Dermis blood vessel endothelial cell (primary cell): ENCODE measurements at places on chromosomes 2 and 18. TPM values are rescaled to one million over a fixed set of nuclear protein-coding genes. Genes with fewer than 3 reads are reported as not detected.

Gene SLC4A5
- total RNA-seq: 0.33 TPM in 1 of 2 replicates, not detected in the other

Gene RPL37A
- 1,015 and 1,508 TPM in 2 replicates for total RNA-seq

Gene TMEM182
- total RNA-seq: 0.51 and 1.3 TPM in 2 replicates

Gene GALNT3
- 0.34 TPM in 1 of 2 replicates, not detected in the other for total RNA-seq

Gene DNAH6
- total RNA-seq: under 0.01 TPM in 2 replicates

Gene AFG3L2
- total RNA-seq: 49.4 and 54.7 TPM in 2 replicates

Gene CDH19
- not detected in 2 replicates for total RNA-seq

GRCh38 chr2:159111346-159111927 is 143.0 kb downstream of the TANC1 start:
- peak; percentile 39 for DNase-seq

DNA sequence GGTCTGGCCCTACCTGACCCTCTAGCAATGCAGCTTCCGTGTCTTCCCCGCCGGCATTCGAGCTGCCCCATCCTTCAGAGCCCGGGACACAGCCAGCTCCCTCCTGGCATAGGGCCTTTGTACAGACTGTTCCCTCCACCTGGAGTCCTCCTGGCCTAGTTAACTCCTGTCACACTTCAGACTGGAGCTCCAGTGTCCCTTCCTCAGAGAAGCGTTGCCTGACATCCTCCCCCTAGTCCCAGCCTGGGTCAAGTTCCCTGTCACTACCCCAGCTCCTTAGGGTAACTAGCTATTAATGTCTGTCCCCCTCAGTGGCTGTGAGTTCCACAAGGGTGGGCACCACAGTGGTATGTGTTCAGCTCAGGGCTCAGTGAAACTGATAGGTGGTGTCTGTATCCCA is 45.5 kb upstream of the LOXHD1 start:
- no peak for DNase-seq

- no peak for DNase-seq
Observed at GRCh38 chr2:158671360-158672245, 123.5 kb upstream of the DAPL1 start.

DNA sequence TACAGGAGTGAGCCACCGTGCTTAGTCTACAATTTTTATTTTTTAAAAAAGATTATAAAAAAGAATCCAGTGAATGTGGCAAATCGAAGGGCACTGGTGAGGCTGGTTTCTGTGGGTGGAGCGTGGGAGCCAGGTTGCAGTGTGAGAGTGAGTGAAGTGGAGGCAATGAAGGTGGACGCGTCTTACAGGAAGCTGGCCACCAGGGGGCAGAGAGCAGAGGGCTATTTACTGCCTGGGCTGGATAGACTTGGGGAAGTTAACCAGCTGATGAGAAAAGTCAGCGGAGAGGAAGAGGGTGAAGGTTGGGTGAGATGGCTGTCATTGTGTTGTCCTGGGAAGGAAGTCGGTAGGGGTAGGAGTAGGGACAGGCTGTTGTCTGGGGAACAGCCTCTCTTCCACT is 6.8 kb downstream of the SCTR start:
- peak; percentile 70 for DNase-seq

DNA sequence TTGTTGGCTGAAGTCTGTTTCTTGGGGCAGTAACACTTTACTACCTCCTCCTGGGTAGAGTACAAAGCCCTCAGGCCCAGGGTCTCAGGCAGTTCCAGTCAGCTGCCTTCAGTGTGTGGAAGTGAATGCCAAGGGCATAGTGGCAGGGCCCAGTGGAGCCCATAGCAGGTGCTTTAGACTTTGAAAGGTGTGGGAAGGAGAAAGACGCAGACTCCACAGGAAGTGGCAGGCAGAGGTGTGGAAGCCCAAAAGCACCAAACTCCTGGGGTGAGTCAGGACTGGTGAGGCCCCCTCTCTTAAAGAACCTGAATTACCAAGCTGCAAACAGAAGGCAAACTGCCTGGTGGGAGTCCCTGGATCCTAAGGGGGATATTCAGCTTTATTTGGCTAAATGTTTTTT is 45.3 kb downstream of the ADAM23 start:
- no peak for DNase-seq

DNA sequence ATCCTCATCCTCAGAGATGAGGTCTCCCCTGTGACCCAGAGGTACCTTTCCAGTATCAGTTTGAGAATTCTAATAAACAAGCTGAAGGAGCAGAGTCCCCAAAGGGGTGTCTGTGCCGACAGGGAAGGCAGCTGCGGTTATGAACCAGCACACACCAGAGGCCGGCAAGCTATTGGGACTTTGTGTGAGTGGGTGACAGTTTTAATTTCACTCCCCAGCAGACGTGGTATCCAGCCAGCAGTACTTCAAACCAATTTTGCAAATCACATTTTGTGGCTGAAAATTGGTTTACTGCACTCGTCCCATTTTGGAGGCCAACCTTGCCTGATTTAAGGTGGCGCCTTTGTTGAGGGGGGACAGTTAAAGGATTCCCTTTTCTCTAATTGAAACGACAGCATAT is 103.0 kb upstream of the NRP2 start:
- no peak for DNase-seq

DNA sequence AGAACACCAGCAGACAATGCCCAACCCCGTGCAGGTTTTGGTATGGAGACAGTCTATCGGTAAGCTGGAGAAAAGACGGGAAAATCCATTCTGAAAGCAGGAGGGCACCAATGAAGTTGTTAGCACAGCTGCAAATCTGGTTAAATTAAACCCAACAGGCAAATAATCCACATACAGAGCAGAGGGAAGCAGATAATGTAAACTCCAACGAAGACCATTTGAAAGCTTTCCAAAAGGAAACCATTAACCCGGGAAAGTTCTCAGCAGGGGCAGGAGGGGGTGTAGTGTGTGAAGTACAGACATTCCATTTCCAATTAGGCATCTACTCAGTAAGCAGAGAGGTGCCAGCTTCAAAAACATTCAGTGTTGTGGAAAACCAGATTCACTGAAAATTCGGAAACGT is 10.3 kb downstream of the EDAR start:
- peak; percentile 31 for DNase-seq

GRCh38 chr2:41234093-41234492 is 782.2 kb upstream of the SLC8A1 start:
- DNase-seq: no peak

DNA sequence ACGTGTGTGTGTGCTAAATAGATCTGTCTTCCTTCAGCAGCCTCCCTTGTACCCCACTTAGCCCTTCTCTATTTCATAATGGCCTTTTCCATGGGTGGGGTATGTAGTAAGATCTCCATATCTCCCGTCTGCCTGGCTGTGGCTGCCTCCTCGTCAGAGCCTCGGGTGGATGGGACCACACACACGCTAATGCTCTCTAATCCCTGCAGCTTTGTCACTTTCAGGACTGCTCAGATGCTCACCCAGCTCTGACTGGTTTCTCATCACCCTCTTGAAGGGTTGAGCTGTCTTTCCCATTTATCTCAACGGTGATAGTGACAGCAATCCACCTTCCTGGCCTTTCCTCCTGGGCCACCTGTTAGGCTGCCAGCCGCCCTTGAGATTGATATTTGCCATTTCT is 95.3 kb downstream of the DCC start:
- no peak for DNase-seq

DNA sequence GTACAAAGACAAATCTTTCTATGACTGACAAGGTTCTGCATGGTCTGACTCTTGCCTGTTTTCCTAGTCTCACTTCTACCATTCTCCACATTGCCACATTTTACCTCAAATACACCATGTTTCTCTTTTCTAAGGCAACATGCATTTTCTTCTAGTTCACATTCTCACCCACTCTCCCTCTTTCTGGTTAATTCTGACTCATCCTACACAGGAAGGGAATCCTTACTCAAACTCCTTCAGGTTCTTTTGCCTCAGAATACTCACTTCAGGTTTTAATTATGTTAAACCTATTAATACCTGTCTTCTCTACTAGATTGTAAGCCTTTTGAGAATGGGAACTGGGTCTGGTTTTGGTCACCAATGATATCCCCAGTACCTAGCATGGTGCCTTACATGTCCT is 47.2 kb downstream of the MAP2 start:
- DNase-seq: peak; percentile 18

DNA sequence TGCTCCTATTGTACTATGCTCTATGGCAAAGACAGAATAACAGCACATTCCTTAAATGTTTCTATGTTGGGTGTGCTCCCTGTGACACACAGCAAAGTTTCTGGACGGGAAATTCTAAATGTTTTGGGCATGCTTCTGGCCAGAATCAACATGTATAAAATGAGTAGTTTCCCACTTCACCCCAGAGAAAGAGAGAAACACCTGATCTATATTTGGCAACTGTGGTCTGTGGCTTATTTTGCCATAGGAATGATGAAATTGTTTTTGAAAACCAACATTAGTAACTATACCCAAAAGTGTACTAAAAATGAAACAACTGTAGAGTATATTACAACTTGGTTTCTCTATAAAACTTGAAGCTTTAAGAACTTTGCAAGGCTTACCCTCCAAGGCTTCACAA is 89.1 kb downstream of the RAD51AP2 start:
- DNase-seq: no peak

GRCh38 chr2:75047992-75048625 is 89.7 kb downstream of the POLE4 start:
- no peak for DNase-seq

- no peak for DNase-seq
Observed at GRCh38 chr2:221943076-221943810, 355.6 kb downstream of the PAX3 start.
